ENCODE measurements at places on chromosomes 13 and 19. TPM values are rescaled to one million over a fixed set of nuclear protein-coding genes. Genes with fewer than 3 reads are reported as not detected.

LGALS14 gene
- not detected for polyA plus RNA-seq

DNA sequence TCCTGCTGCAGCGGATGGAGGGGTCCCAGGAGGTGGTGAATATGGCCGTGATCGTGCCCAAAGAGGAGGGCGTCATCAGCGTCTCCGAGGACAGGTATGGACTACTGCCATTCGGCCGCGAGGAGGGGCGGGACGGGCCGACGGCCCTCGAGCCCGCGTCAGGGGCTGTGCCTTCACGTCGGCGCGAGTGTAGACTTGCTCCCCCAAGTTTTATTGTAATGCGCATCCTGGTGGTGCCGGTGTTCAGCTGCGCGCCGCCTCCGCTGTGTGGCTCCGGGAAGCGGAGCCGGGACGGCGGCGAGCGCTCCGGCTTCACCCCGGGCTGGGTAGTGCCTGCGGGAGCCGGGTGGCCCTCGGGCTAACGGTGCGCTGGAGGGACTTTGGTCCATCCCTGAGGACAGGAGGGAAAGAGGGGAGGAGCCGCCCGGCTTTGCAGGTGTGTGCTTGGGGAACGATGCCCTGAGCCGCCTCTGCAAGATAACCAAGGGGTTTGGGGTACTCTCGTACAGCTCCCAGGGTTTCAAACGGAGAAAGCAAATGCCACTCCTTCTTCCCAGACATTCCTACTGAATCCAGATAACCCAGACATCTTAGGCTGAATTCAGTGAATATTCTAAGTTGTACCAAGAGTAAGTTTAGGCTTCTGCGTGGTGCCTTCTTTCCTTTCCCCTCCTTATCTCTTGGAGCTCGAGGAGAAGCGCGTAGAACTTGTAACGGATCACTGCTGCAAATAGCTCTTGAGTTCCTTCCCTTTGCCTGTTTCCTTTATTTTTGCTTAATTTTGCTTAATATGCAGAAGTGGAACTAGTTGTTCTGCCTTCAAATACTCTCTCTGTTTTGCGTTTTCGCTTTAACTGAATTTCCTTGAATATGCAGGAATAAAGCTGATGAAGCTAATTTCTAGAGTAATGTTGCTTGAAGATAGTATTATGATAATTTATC lies 740 bp downstream of the WDFY2 start:
- H3K27me3 ChIP-seq, result no peaks in the 10 kb centered on the region
- peak overlapping the region; percentile 86 for H3K27ac ChIP-seq
- DNase-seq, result peak; percentile 46
- H3K4me3 ChIP-seq, result peak overlapping the region; percentile 86
- H3K36me3 ChIP-seq, result no peaks in the 10 kb centered on the region

PLPP2 gene
- 1.6 TPM for polyA plus RNA-seq

LIG4 gene
- 16.1 TPM for polyA plus RNA-seq

ATXN8OS gene
- 0.12 TPM for polyA plus RNA-seq

ZNF536 gene
- 5.3 TPM for polyA plus RNA-seq

PSG1 gene
- polyA plus RNA-seq, result 0.06 TPM

DNA sequence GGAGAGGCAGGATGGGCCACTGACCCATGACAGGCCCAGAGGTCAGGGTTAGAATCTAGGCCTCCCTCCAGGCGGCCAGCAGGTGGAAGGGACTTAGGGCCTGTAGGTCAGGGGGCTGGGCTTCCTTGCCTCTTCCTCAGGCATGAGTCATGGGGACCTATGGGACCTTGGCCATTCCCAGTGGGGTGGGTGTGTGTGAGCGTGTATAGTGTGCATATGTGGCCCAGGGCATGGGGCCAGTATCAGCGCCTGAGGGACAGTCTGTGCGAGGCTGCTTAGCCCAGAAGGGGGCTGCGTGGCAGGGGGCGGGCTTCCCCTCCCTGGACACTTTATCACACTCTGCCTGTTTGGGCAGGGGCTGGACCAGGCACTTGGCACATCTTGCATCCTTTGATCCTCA lies 13.3 kb downstream of the KCTD15 start:
- H3K4me1 ChIP-seq, result peaks cover 3% of the 10 kb centered on the region
- H3K36me3 ChIP-seq, result peaks cover 55% of the 10 kb centered on the region
- no peak overlapping the region for H3K4me3 ChIP-seq
- no peaks in the 10 kb centered on the region for H3K27me3 ChIP-seq
- no peak for DNase-seq
- no peak overlapping the region for H3K27ac ChIP-seq

DNA sequence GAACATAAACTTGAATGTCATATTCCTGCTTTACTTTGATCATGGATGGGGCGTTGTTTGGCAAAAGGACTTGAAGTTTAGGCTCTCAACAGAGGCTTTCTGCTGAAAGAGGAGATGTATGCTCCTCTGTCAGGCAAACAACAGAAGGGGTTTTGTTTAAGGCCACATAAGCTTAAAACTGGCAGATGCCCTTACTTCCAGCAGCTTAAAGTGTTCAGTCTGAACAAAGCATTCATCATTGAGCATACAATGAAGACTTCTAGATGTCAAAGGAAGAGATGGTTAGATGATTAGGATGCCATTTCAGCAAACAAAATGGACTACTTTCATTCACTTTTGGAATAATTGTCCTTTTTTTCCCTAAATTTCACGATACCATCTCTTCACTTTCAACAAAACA lies 484.5 kb downstream of the SLITRK6 start:
- DNase-seq, result no peak
- H3K36me3 ChIP-seq, result no peaks in the 10 kb centered on the region
- no peak overlapping the region for H3K4me3 ChIP-seq
- H3K27me3 ChIP-seq, result no peaks in the 10 kb centered on the region
- H3K4me1 ChIP-seq, result no peaks in the 10 kb centered on the region

DLL3 gene
- 0.90 TPM for polyA plus RNA-seq

WDFY2 gene
- 7.2 TPM for polyA plus RNA-seq

- no peaks in the 10 kb centered on the region for H3K4me1 ChIP-seq
- no peak overlapping the region for H3K27ac ChIP-seq
- H3K36me3 ChIP-seq, result no peaks in the 10 kb centered on the region
- no peaks in the 10 kb centered on the region for H3K27me3 ChIP-seq
Observed at GRCh38 chr13:21012211-21012610, 49.2 kb downstream of the LATS2 start.

RNF113B gene
- polyA plus RNA-seq, result 0.04 TPM

Measured in large intestine (tissue), 12 donors.